ENCODE measurements at places on chromosomes 5 and 9.
A peak's percentile ranks its signal among the peaks of the same experiment; 100 is the strongest.

DNA sequence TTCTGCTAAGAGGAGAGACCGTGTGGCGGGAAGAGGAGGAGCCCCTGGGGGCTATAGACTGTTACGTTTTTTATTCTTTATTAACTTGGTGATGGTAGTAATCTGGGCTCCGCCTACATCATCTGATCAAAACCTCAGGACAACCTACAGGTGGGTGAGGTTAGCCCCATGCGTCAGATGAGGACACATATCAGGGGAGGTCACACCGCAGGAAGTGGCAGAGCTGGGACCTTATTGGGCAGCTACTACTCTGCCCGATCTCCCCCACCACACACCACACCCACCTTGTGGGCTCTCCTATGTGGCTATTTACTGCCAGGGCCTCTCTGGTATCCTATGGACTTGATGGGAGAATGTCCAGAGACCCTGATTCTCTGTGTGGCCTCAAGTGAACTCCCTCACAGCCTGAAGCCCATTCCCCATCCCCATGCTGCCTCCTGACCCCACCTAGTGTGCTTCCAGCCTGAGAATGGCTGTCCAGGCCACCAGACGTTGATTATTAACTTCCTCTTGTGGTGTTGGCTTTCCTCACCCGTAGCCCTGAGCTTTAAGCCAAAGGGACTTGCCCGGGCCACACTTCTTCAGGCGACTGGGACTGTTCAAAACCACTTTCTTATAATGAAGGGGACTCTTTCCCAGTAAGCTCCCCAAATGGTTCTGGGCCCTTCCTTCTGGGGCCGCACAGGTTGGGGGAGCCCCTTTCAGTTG is 8.2 kb downstream of the UNC5A start:
- DNase-seq: peak; percentile 17

DNA sequence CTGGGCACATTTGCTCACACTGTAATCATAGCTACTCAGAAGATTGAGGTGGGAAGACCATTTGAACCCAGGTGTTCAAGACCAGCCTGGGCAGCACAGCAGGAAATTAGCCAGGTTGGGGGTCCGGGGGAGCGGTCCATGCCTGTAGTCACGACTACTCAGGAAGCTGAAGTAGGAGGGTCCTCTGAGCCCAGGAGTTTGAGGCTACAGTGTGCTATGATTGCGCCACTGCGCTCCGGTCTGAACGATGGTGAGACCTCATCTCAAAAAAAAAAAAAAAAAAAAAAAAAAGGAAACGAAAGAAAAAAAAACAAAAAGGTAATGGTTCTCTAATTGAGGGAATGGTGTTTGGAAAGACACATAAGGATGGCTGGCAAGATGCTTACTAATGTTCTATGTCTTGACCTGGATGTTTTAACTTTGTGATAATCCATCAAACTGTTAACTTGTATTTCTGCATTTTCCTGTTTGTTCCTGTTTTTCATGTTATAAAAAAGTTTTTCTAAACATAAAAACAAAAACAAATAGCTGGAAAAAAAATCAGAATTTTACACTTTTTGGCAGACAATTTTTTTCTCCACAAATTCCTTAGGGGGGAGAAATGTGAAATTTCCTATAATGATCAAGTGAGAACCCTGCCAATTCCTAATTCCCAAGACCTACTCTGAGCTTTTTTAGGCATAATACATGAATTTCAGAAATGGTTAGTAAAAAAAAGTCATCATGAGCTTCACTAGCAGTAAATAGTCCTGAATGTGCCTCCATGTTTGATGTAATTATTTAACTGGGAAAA is 96.9 kb downstream of the DENND1A start:
- DNase-seq: peak; percentile 12

GRCh38 chr9:122005597-122005996 is 87.5 kb downstream of the TTLL11 start:
- no peak for DNase-seq

GRCh38 chr9:113993838-113994540 is 84.1 kb downstream of the AMBP start:
- peak; percentile 39 for DNase-seq

DNA sequence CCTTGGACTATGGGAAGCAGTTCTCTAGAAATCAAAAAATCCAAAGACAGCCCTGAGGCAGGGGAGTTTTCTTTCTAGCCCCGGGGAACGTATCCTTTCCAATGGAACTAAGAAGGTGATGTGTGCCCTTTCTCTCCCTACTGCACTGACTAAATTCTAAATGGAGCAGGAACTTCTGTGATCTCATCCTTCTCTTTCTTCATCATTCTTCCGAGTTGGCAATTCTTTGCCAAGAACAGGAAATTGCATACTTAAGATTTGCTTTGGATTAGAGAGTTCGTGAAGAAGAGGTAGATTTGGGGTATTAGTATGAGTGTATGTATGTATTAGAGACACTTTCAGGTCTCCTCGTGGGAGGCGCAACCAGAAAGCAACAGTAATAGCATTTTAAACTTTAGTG is 178.0 kb upstream of the PIK3R1 start:
- peak; percentile 78 for DNase-seq

GRCh38 chr9:126093771-126094170 is 232.9 kb upstream of the MVB12B start:
- no peak for DNase-seq

GRCh38 chr9:35994959-35995358 is 37.0 kb upstream of the OR2S2 start:
- DNase-seq: no peak

GRCh38 chr9:127233550-127233949 is 31.0 kb upstream of the GARNL3 start:
- no peak for DNase-seq

GRCh38 chr9:77469515-77470231 is 178.4 kb downstream of the GNA14 start:
- DNase-seq: no peak

DNA sequence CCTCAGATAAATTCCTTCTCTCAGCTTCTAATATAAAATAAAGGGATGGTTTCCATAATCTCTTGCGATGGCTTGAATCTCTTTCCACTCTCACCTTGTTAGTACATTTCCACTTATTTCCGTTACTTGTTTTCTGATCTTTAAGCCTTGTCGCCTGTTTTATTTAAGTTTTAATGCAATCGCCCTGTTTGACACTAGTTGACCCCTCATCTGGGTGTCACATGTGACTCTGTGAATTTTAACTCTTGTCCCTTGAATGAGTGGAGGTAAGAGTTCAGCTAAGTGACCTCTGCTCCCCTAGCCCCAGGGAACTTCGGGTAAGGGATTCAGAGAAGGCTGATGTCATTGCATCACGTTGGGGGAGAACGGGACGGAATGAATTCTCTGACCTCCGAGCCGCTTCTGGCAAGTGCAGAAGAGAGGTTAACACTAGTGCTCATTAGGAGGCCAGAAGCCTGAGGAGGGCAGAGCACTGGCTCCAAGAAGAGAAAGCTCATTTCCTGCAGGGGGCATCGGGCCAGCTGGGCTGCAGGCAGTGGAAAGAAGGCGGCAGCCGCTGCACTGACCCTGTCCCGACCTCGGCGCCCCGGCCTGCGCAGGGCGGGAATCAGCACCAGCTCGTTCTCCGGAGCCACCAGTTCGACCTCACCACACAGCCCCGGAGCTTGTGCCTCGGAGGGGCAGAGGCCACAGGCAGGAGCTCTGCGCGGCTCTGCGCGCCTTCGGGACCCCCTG is 569 bp downstream of the HINT2 start:
- DNase-seq: peak; percentile 75

DNA sequence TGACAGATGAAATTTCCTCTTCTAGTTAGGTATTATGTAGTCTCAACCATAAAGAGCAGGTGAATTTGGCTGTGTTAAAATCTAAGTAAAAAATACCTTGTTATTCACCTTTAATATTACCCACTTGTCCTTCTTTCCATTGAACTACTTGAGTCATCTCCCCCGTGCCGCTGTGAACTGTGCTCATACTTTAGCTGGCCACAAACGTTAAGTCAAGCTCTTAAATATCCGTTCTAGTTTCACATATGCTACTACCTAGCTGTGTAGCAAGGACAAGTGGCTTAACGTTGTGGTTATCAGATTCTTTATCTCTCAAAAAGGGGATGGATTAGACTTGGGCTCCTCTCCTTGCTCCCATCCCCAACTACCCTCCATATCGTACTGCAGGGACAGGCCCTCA is 110.4 kb downstream of the EFNA5 start:
- no peak for DNase-seq

GRCh38 chr9:122846371-122846940 is 18.1 kb upstream of the PDCL start:
- no peak for DNase-seq

DNA sequence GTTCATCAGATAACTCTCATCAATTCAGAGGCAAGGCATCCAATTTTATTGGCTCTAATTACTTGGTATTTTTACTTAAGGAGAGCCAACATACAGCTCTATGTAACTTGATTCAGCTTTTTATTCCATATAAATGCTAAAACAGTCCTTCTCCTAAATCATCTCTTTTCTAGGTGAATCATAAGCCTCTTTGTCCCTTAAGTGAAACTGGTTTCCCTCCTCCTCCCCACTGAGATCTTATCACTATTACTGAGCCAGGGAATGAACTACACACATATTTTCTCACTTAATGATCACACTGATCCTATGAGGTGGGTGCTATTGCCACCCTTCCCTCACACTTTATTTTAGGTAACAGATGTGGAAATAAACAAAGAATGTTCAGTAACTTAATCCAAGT is 1143.8 kb downstream of the MAT2B start:
- no peak for DNase-seq

DNA sequence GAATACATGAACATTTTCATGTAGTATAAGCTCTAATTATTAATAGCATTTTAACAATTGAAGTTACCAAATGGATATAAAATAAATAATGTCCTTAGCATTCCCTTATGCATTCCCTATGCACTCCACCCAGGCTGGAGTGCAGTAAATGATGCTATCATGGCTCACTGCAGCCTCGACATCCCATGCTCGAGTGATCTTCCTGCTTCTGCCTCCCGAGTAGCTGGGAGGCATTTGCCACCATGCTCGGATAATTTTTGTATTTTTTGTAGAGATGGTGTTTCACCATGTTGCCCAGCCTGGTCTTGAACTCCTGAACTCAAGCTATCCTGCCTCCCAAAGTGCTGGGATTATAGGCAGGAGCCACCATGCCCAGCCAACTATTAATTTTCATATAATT is 184.0 kb downstream of the PBX3 start:
- DNase-seq: no peak

- DNase-seq: no peak
Observed at GRCh38 chr9:71524996-71525580, 243.2 kb downstream of the CEMIP2 start.

DNA sequence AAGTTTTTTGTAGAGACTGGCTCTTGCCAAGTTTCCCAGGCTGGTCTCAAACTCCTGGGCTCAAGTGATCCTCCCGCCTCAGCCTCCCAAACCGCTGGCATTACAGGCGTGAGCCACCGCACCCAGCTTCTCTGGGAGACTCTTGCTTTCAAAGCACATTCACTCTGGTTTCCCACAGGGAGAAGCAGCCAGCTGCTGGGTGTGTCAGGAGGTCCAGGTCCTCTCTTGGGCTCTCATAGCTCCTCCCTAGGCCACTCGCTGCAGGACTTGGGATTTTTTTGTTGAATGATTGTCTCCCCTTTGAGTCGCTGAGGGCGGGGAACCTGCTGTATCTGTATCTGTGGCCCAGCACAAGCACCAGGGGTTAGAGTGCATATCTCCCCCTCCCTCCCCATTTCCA is 68.4 kb upstream of the RAPGEF1 start:
- no peak for DNase-seq

GRCh38 chr5:43619911-43620310 is 16.9 kb downstream of the NNT start:
- DNase-seq: no peak

DNA sequence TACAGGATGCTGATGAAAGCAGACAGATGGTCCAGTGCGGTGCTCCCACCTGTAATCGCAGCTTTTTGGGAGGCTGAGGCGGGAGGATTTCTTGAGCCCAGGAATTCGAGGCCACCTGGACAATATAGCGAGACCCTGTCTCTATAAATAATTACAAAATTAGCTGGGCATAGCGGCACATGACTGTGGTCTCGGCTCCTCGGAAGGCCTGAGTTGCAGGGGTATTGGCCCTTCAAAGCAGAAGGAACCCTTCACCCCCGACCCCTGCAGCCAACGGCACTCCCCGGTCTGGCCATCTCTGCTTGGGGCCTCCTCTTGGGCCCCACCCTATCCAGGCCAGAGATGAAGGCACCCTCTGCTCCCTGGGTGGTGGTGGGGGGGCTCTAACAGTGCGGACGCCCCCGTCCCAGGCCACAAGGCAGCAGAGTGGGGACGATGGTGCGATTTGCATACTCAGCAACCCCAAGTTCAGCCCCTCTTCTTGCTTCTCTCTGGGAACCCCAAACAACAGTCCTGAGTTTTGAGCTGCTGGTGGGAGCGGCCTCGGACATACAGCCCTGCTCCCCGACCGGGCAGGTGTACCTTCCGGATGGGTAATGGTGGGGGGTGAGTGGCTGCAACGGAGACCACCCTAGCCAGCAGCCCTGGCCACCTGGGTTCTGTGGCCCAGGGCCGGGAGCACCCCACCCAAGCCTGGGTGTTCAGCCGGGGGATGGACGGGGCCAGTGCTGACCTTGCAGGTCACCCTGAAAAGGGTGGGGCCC is 50.7 kb downstream of the NACC2 start:
- DNase-seq: no peak

DNA sequence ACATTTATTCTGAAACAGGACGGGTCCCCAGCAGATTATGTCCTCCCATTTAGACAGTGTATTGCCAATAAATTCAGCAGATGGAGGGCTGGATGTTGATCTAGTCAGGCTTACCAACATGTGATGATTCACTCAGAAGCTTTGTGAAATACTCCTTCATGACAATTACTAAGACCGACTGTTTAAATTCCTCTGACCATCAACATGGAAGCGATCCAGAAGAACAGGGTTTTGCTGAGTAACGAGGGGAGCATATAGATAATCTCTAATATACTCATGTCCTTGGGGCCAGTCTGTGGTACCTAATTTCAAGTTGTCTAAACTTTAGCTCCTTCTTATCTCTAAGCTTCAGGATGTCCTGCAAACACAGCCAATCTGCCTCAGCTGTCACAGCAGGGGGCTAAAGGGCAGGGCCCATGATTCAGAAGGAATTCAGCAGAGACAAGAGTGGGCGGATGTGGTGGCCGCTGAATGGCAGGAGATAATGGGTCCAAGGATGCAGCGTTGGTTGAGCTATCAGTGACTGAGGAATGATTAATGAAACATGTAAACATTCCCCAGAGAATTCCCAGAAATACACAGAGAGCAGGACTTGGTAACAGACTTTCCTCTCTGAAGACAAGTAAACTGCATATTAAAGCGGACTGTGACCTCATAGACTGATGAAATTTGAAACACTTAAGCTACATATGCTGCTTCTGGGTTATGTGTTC is 109.4 kb downstream of the ANKRD55 start:
- DNase-seq: peak; percentile 73

- DNase-seq: no peak
Observed at GRCh38 chr9:77014597-77015263, 4.7 kb upstream of the FOXB2 start.

GRCh38 chr5:59256331-59256730 is 637.2 kb downstream of the PDE4D start:
- DNase-seq: no peak

DNA sequence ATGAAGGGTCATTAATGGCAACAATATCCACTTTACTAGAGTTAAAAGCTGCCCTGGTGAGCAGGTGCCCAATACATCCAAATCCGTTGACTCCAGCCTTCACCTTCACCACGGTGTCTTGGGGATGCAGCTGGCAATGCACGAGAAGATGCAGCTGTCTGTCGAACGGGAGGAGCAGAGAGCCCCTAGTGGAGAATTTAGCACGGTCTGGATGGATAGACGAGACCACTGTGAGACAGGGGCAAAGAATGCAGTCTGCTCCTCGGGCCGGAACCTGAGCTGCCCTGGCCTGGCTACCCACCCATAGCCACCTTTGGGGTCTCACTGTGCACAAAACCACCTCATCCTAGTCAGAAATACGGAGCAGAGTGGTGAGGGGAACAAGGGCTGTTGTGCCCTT is 35.1 kb downstream of the ADRA1B start:
- DNase-seq: no peak
